ENCODE measurements at places on chromosomes 2 and 18.

DNA sequence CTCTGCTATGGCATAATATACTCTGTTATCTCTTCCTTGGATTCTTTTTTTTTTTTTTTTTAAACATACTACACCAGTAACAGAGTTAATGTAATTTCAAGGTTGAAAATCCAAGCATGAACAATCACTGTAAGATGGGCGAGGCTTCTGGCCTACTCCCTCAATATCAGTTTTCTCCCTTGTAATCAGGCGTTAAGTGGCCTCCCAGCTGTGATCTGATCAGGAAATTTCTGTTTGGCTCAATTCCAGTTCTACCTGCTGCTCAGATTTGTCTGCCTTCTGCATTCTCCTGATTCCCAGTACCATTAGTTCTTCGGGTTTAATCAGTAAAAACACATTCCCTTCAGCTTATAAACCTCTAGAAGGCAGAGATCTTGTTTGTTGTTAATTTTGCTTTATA, 18.6 kb downstream of the PRKD3 start:
- no peak for DNase-seq

DNA sequence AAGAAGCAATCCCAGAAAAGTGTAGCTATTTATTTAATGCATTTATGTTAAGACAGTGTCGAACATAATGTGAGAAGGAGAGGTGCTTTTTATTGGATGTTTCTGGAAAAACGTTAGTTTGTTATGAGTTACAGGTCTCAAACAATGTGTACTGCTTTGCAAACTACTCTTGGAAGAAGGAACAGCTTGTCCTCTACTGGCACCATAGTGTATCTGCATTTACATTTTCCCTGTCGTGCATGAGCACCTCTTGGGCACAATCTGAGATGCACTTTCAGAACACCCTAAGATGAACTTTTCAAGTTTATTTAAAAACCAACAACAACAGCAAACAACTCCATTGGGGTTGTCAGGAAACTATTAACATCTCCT, 22.8 kb downstream of the CCNYL1 start:
- no peak for DNase-seq

- DNase-seq = no peak
Observed at GRCh38 chr2:6557737-6558136, 308.0 kb downstream of the CMPK2 start.

DNA sequence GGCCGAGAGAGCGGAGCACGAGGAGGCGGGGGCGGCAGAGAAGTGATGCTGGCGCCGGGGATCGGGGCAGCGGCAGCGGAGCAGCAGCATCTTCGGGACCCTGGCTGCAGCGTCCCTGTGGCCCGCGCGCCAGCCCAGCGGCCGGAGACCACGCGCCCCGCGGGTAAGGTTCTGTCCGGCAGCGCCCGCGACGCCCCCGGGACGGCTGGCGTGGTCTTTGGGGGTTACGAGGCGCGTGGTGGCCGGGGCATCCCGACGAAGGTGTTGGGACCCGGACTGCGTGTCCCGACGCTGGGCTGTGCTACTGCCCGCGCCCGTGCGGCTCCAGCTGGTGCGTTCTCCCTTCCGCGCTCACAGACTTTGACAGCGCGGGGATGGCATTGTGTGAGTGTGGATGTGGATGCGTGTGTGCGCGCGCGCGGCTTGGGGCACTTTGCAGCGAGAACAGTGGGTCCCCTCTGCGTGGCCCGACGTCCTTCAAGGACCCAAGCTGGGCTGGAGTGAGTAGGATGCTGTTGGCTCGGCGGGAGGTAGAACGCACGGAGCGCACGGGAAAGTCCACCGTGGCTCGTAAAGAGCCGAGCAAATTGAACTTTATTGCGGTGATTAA, 405.0 kb downstream of the XIRP2 start:
- DNase-seq = peak; percentile 61

- no peak for DNase-seq
Observed at GRCh38 chr18:79903071-79903635, 48.3 kb downstream of the SLC66A2 start.

DNA sequence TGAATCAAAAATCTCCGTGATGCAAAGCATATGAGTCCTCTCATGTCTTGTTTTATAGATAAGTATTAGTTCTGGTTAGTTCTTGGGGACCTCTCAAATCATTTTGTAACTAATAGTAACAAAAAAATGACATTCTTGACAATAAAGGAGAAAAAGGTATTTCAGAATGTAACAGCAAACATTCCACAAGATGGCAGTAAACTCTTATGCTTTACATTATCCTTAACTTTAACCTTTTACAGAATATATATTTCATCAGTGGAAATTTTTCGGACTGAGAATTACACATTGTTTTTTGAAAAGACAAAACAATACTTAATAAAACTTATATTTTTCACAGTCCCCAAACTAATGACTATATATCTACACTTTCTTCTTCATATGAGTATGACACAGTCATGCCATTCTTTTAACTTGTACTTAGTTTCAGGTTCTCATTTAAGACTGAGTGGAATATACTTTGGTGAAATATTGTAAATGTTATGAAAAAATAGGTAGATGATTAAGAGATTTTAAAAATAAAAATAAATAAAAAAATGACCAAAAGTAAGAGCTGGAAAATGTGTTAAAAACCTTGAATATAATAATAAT, 142.9 kb upstream of the NXPH2 start:
- no peak for DNase-seq

DNA sequence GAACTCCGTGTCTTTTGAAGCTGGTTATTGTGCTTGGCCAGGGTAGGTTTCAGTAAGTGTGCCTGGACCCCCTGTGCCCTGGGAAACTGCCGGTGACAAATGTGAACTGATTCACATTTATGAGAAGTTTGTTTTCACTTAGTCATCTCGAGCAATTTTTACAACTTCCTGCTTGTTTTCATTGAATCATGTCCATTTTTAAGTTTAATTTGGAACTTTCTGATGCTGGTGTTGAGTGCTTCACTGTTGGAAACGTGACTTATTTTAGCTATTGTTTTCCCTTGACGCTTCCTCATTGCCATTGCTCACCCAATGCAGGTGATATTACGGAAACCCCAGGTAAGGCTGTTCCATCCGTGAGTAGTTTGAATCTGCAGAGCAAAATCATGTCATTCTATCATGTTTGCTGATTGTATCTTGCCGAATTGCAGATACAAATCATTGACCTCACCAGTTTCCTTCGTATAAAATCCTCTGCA, 97.2 kb downstream of the RTN4 start:
- DNase-seq = no peak

GRCh38 chr2:111930875-111931274, 32.5 kb downstream of the MERTK start:
- no peak for DNase-seq

- DNase-seq = no peak
Observed at GRCh38 chr2:199734011-199734410, 117.0 kb downstream of the FTCDNL1 start.

GRCh38 chr18:79413426-79413825, 17.7 kb downstream of the NFATC1 start:
- no peak for DNase-seq

DNA sequence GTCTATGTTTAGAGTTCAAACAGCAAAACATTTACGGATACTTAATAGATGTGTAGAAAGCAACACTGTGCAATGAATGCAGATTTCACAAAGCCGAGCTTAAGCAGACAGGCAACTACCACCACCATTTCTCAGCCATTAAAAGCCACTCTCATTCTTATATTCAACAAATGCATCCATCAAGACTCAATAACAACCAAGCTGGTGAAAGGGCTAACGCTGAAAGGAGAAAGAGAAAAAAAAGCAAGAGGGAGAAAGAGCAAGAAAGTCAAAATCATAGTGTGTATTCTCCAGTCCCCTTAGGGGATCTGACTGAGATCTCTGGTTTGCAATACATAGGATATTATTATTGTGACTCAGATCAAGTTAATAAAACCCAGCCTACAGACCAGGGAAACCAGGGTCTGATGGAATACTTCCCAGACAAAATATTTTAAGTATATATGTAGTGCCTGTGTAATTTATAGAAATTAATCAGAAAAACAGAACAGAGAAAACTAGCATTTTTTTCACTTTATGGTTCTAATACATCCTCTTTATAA, 14.1 kb downstream of the SATB2 start:
- no peak for DNase-seq

GRCh38 chr2:19857806-19858205, 44.0 kb downstream of the TTC32 start:
- DNase-seq = no peak

GRCh38 chr2:1940679-1941078, 196.4 kb upstream of the PXDN start:
- peak; percentile 55 for DNase-seq

- no peak for DNase-seq
Observed at GRCh38 chr18:65975536-65975935, 224.7 kb downstream of the CDH7 start.

GRCh38 chr2:10289891-10290290, 12.8 kb upstream of the HPCAL1 start:
- DNase-seq = peak; percentile 29

GRCh38 chr2:10820978-10821695, 8.6 kb upstream of the PDIA6 start:
- no peak for DNase-seq

DNA sequence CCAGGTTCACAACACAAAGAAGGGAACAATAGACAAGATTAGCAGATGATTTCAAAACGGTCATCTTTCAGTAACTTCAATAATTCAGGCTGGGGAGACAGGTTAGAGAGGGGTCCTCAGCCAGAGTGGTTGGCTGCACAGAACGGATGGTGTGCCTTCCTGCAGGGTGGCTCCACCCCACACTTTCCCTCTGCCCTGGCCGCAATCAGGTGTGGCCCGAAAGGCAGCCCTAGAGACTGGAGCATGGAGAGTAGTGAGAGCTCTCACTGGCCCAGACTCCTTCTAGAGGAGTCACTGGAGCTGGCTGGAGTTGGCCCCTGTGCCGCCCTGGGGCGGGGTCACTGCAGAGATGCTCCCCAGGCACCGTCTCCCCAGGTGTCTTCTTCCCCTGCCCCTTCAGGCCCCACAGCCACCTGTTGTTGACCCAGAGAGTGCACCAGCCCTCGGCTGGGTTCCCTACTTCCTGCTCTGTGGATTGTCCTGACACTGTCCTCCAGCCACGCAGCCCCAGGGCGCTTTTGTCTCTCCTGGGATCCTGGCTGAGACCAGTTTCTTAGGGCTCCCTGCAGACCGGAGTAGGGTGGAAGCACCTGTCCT, 126.8 kb downstream of the PXDN start:
- DNase-seq = no peak

- no peak for DNase-seq
Observed at GRCh38 chr18:73669297-73669696, 478.3 kb downstream of the FBXO15 start.

DNA sequence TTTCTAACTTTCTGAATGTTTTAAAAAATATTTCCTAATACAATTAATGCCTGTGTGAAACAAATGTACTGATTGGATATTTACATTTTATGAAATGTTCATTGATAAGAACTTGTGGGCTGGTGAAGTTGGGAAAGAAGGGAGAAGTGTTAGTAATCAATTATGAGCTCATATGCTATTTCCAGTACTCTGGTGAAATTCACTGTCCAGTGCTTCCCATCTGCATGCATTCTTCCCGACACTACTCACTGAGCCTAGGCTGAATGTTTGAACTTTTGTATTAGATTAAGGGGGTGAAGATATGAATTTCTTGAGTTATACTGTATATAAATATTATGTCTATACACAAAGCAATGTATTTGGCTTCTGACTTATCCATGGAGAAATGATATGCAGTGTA, 36.0 kb downstream of the SKA1 start:
- DNase-seq = no peak

DNA sequence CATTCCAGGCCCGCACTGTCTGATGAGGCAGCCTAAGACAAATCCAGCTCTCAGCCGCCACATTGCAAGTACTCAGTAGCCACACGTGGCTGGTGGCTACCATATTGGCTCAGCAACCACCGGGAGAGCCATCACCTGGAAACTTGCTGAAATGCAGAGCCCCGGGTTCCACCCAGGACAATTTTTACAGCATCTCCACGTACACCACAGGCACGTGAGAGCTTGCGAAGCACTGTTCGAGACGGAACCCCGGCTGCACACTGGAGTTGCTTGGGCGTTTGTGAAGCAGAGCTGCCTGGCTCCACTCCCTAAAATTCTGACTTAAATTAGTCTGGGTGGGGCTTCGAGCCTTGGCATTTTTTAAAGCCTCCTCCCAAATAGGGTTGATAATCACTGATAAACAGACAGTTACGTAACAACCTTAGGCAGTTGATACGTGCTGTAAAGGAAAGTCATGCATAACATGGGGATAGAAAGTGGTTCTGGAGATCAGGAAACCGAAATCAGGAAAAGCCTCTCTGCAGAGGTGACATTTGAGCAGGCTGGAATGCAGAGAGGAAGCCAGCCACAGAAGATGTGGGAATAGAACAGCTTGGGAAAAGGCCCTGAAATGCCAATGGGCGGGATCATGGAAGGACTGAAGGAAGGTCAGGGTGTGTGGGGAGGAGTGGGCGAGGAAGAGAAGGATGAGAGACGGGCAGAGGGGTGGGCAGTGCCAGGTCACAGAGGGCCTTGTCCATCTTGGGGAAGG, 6.2 kb downstream of the ASAP2 start:
- peak; percentile 82 for DNase-seq

DNA sequence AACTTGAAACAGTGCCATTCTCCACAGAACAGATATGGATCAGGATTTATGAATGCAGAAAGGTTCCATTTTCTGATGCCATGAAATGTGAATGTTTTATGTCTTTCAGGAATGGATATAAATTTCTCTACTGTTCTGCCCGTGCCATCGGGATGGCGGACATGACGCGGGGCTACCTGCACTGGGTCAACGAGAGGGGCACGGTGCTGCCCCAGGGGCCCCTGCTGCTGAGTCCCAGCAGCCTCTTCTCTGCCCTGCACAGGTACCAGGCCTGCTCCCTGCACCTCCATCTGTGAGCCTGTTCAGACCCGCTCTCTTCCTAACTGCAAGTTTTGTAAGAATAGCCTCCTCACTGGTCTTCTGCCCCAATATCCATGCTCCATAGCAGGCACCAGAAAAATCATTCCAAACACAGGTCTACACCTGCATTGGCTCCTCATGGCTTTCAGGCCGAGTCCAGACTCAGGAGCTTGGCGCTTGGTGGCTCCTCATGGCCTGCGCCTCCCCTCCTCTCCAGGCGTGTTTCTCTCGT, 68.6 kb downstream of the LPIN1 start:
- no peak for DNase-seq

DNA sequence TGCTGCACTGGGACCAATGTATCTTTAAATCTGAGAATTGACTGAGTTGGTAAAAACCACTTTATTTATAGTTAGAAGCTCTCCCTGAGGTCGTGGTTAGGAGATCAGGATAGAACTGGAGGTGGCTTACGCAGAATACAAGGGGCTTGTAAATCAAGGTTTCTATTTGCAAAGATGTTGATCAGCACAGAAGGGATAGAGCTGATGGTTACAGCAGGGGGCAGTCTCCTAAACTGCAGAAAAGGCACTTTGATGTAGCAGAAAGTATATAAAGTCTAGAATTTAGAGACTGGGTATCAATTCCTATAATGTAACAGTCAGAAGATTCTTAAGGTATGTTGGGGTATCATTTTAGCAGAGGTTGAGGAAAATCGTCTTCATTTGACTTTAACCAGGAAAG, 25.2 kb upstream of the ACVR1 start:
- no peak for DNase-seq

All from right cardiac atrium (tissue), 5 donors.